Stomach (tissue), 19 donors: ENCODE measurements at places on chromosomes 4 and X. TPM values are rescaled to one million over a fixed set of nuclear protein-coding genes. Genes with fewer than 3 reads are reported as not detected.

DNA sequence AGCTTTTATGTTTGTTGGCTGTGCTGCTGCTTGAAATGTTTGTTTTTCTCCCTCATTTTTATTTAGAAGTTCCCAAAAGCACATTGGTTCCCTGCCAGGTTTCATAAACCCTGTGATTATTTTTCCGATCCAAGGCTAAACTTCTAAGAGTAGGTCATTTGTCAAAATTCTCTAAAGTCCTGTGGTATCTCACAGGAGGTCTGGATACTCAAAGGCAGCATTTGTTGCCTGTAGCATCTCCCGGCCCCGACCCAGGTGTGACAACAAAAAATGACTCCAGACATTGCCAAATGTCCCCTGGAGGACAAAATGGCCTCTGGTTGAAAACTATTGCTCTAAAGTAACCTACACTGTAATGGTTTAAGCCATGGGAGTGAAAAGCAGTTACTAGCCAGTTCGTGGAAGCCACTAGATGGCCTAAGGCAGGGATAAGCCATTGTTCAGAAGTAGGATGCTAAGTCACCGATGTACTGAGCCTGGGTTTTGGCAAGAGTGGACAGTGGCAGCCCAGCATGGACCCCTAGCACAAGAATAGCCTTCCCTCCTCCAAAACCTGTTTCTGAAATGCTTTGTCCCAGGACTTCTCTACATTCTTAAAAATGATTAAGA, 256.1 kb downstream of the THOC2 start:
- no peaks in the 10 kb centered on the region for H3K27me3 ChIP-seq
- no peak overlapping the region for H3K4me3 ChIP-seq
- no peaks in the 10 kb centered on the region for H3K4me1 ChIP-seq
- no peaks in the 10 kb centered on the region for H3K36me3 ChIP-seq
- H3K27ac ChIP-seq, result no peak overlapping the region

GRCh38 chr4:118351851-118352827, 664 bp downstream of the PRSS12 start:
- no peaks in the 10 kb centered on the region for H3K36me3 ChIP-seq
- peak overlapping the region; percentile 60 for H3K4me3 ChIP-seq
- H3K4me1 ChIP-seq, result peaks cover 20% of the 10 kb centered on the region
- H3K27ac ChIP-seq, result peak overlapping the region; percentile 70

TMEM271 gene
- total RNA-seq, result not detected

- H3K36me3 ChIP-seq, result no peaks in the 10 kb centered on the region
- no peak for DNase-seq
- no peaks in the 10 kb centered on the region for H3K27me3 ChIP-seq
- H3K4me3 ChIP-seq, result no peak overlapping the region
Measured at GRCh38 chrX:140608111-140608510, 101.4 kb upstream of the LINC00632 start.

FAM47E gene
- 9.5 TPM for total RNA-seq

DNA sequence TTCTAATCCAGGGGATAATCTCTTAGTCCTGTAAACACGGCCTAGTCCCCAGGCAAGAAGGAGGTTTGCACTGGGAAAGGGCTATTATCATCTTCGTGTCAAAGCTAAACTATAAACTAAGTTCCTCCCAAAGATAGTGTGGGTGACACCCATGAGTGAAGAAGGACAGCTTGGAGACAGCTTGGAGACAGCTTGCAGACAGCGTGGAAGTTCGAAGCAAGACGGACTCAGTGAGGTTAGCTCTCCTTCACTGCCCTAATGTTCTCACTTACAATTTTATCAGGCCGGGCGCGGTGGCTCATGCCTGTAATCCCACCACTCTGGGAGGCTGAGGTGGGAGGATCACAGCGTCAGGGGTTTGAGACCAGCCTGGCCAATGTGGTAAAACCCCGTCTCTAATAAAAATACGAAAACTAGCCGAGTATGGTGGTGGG, 19.2 kb upstream of the PLCXD1 start:
- H3K4me3 ChIP-seq, result no peak overlapping the region
- DNase-seq, result no peak
- H3K27me3 ChIP-seq, result no peaks in the 10 kb centered on the region
- H3K4me1 ChIP-seq, result peaks cover 31% of the 10 kb centered on the region

GRCh38 chr4:74583757-74584156, 138.8 kb downstream of the AREG start:
- no peak overlapping the region for H3K27ac ChIP-seq
- no peak overlapping the region for H3K4me3 ChIP-seq
- DNase-seq, result no peak
- H3K36me3 ChIP-seq, result no peaks in the 10 kb centered on the region

GRCh38 chr4:22463179-22463578, 52.7 kb downstream of the ADGRA3 start:
- H3K27ac ChIP-seq, result no peak overlapping the region
- no peaks in the 10 kb centered on the region for H3K27me3 ChIP-seq
- DNase-seq, result no peak

IBSP gene
- total RNA-seq, result not detected

TMSB15A gene
- total RNA-seq, result not detected

CSAG1 gene
- total RNA-seq, result not detected

BST1 gene
- 8.4 TPM for total RNA-seq

DNA sequence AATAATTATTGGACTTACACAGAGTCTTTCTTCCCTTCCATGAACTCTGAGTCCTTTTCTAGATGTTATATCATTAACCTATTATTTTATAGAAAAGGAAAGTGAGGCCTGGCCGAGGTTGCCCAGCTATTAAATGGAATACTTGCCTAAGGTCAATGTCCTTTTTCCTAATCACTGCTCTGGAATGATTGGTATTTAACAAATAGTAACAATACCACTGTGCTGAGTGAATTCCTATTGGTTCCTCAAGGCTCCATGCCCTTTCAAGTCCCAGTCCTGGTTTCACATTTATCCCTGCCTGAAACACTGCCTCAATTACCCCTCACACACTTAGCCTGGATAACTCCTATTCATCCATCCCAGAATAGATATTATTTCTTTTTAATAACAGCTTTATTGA, 6.2 kb downstream of the TCEAL9 start:
- no peak overlapping the region for H3K27ac ChIP-seq
- no peak for DNase-seq
- no peaks in the 10 kb centered on the region for H3K4me1 ChIP-seq
- no peaks in the 10 kb centered on the region for H3K36me3 ChIP-seq
- no peaks in the 10 kb centered on the region for H3K27me3 ChIP-seq

DNA sequence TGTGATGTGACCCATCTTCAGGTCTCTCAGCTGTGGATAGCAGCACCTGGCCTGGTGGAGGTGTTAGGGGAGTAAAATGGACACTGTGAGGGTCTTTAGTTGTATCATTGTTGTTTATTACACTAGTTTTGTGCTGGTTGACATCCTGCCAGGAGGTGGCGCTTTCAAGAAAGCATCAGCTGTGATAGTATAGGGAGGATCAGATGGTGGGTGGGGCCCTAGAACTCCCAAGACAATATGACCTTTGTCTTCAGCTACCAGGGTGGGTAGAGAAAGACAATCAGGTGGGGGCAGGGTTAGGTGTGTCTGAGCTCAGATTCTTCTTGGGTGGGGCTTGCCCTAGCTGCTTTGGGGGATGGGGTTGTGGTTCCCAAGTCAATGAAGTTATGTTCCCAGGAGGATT, 162.8 kb downstream of the PPP1R2C start:
- H3K36me3 ChIP-seq, result no peaks in the 10 kb centered on the region
- no peaks in the 10 kb centered on the region for H3K4me1 ChIP-seq
- H3K27me3 ChIP-seq, result no peaks in the 10 kb centered on the region
- H3K27ac ChIP-seq, result no peak overlapping the region

GRCh38 chr4:15254236-15254880, 173.5 kb upstream of the C1QTNF7 start:
- no peaks in the 10 kb centered on the region for H3K36me3 ChIP-seq
- H3K4me1 ChIP-seq, result no peaks in the 10 kb centered on the region
- no peak overlapping the region for H3K27ac ChIP-seq
- no peak overlapping the region for H3K4me3 ChIP-seq

DNA sequence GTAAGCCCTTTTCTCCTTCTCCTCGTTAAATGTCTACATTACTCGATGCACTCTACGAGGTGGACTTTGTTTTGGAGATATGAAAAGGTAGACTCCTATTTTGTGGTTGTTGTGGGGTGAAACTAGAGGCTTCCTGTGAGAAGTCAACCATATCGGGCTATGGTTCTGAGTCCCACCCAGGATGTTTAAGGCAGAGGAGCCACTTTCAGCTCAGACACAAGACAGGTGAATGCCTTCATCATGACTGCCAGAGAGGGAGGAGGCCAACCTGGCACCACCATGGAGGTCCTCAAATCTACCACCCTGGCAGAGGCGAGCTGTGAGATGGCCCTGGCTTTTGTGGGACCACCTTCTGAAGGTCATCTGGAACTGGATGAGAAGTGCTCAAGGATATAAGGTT, 154.4 kb upstream of the KLF3 start:
- peak; percentile 36 for DNase-seq
- H3K4me3 ChIP-seq, result no peak overlapping the region
- no peak overlapping the region for H3K27ac ChIP-seq
- no peaks in the 10 kb centered on the region for H3K27me3 ChIP-seq
- no peaks in the 10 kb centered on the region for H3K4me1 ChIP-seq

RXFP1 gene
- not detected for total RNA-seq

GRCh38 chrX:118152721-118153120, 36.1 kb upstream of the KLHL13 start:
- no peak for DNase-seq
- H3K27me3 ChIP-seq, result no peaks in the 10 kb centered on the region
- H3K27ac ChIP-seq, result no peak overlapping the region
- H3K4me1 ChIP-seq, result no peaks in the 10 kb centered on the region

DNA sequence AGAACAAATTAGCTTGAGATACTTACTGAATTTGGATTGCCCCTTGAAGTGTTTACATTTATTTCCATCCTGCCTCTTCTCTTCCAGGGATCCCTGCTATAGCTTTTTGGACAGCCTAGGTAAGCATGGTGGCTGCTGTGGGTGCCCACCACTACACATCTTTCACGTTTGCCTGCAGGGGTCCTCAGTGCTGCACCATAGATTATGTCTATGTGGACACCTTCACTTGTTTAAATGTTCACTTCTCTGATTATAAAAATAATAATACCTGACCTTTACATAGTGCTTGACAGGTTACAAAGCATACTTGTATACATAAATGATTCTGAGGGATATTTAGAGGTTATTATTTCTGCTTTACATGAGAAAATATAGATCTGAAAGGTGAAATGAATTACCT, 67.9 kb upstream of the SLC4A4 start:
- no peaks in the 10 kb centered on the region for H3K27me3 ChIP-seq
- H3K4me3 ChIP-seq, result no peak overlapping the region
- no peaks in the 10 kb centered on the region for H3K36me3 ChIP-seq
- H3K4me1 ChIP-seq, result peaks cover 24% of the 10 kb centered on the region

- no peaks in the 10 kb centered on the region for H3K27me3 ChIP-seq
- H3K4me3 ChIP-seq, result no peak overlapping the region
- no peak for DNase-seq
Measured at GRCh38 chr4:26905172-26905571, 44.5 kb downstream of the STIM2 start.

- H3K4me3 ChIP-seq, result no peak overlapping the region
- H3K27ac ChIP-seq, result no peak overlapping the region
- no peaks in the 10 kb centered on the region for H3K4me1 ChIP-seq
- DNase-seq, result no peak
Measured at GRCh38 chrX:20521222-20521621, 254.5 kb upstream of the RPS6KA3 start.

DNA sequence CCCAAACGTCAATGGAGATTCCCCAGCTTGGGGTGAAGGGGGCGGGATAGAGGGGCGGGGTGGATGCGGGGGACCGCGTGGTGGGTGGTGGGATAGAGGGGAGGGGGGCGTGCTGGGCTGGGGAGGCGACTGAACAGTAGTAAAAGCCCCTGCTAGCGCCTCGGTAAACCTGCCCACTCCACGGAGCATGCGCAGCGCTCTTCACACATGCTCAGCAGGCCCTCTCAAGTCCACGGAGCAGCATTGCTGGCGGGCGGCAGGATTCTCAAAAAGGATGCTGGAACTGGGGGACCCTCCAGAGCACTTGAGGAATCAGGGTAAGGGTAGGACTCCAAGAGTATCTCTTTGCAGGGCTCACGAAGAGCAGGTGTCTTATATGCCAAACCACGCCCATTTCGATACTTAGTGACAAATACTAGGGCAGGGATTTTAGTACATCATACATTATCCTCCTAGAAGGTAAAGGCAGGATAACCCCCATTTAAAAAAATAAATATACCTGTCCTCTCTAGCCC, 378 bp upstream of the RPS6KA6 start:
- H3K4me3 ChIP-seq, result peak overlapping the region; percentile 65
- H3K27me3 ChIP-seq, result no peaks in the 10 kb centered on the region
- no peaks in the 10 kb centered on the region for H3K36me3 ChIP-seq
- peak; percentile 51 for DNase-seq
- H3K4me1 ChIP-seq, result no peaks in the 10 kb centered on the region

DNA sequence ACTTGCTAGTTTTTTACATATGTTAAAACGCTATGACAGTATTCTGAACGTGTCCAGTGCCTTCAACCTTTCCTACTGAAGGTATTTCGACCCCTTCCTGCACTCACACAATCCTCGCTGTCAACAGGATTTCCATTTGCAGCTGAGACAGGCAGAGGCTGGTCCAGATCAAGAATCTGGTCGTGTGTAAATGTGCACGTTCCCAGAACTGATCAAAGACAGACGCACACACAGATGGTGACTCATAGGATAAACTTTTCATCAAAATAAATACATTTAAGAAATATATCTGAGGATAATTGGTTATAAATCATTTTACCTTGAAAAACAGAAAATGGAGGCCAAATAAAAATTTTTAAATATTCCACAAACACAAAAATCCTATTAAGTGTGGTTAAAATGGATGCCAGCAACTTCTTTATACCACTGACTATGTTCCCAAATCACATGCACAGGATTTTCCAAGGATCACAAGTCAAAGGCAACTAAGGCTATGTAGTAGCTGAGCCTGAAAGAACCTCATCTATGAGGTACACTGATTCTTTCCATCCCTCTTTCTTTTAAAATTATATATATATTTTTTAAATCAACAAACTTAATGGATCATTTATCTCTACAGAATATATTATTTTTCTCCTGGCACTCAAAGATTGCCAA, 85.9 kb downstream of the RNF150 start:
- peak; percentile 48 for DNase-seq
- H3K4me3 ChIP-seq, result no peak overlapping the region
- no peak overlapping the region for H3K27ac ChIP-seq
- H3K36me3 ChIP-seq, result no peaks in the 10 kb centered on the region

KLHL4 gene
- 0.29 TPM for total RNA-seq

GLRB gene
- 5.3 TPM for total RNA-seq

DNA sequence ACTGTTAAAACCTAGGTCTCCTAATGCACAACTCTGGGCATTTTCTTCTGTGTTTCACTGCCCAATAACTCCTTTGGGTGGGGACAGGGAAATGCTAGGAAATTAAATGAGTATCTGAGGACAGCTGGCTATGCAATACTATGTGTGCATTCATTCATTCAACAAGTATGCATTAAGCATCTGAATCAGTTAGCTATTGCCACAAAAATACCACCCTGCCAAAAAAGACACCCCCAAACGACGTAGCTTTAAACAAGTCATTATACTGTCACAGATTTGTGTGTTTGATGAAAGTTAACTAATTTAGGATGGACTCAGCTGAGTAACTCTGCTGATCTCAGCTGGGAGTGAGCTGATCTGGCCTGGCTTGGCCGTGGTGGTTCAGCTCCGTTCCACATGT, 29.8 kb upstream of the PTCHD1 start:
- H3K27me3 ChIP-seq, result no peaks in the 10 kb centered on the region
- DNase-seq, result no peak
- H3K27ac ChIP-seq, result no peak overlapping the region
- no peak overlapping the region for H3K4me3 ChIP-seq
